IgD-negative memory B cell (primary cell): ENCODE measurements at places on chromosomes 4 and X. TPM values are rescaled to one million over a fixed set of nuclear protein-coding genes. Genes with fewer than 3 reads are reported as not detected.

GPR50 gene
- not detected for polyA plus RNA-seq

LPAR4 gene
- not detected for polyA plus RNA-seq

INTS6L gene
- 5.2 TPM for polyA plus RNA-seq

FTSJ1 gene
- polyA plus RNA-seq = 53.8 TPM

PFKFB1 gene
- polyA plus RNA-seq = not detected

ADGRG4 gene
- not detected for polyA plus RNA-seq

PDE6B gene
- 16.6 TPM for polyA plus RNA-seq

TEX11 gene
- polyA plus RNA-seq = not detected

MAGEC3 gene
- polyA plus RNA-seq = not detected

KIT gene
- polyA plus RNA-seq = not detected

GPRASP2 gene
- polyA plus RNA-seq = 0.74 TPM

SOWAHB gene
- not detected for polyA plus RNA-seq
